ENCODE measurements at places on chromosomes 6 and 20.
A peak's percentile ranks its signal among the peaks of the same experiment; 100 is the strongest.

DNA sequence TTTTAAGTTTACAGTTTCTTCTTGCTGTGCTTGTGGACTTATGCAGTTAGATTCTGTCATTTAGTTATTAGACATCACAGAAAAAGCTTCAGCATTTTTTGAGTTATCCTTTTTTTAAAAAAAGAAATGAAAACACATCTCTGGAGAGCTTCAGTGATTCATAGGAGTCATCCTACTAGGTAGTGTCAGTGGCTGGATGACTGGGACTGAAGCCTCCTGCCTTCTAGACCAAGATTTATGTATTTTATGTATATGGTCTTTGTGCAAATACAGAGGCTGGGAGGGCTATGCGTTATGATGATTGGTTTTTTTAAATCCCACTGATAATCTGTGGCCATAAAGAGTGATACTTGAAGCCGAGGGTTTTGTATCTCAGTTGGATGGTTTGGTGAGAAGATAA is 125.9 kb upstream of the JAG1 start:
- DNase-seq: no peak

DNA sequence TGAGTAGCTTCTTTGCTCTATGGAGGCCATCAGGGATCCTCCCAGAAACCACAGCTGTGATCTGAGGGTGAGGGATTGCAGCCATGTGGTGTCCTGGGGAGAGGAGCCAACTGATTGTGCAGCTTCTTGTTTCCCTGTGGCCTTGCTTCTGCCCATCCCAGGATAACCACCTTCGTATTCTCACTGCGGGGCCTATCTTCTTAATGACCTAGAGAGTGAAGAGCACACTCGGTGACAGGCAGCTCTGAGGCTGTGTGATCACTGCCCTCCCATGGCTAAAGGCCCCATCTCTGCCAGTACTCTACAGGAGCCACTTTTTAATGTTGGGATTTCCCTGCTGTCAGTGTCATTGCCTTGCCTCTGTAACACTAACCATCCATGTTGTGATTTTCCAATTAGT is 5.3 kb upstream of the RAET1L start:
- no peak for DNase-seq

DNA sequence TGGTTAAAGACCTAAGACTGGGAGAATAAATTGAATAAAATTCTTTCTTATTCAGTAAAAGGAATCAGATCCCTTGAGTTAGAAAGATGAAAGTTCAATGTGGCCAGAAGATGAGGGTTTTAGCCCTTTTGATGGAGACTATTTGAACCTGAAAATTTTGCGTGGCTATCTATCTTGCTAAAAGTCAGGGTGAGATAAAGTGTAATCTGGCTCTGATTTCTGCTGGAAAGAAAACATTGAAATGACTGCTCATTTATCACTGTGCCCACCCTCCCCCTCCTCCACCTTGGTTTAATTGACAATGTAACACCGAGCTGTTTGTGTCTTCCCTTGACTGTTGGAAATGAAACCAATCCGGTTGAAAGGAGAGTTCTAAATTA is 32.9 kb upstream of the TCF21 start:
- DNase-seq: no peak

DNA sequence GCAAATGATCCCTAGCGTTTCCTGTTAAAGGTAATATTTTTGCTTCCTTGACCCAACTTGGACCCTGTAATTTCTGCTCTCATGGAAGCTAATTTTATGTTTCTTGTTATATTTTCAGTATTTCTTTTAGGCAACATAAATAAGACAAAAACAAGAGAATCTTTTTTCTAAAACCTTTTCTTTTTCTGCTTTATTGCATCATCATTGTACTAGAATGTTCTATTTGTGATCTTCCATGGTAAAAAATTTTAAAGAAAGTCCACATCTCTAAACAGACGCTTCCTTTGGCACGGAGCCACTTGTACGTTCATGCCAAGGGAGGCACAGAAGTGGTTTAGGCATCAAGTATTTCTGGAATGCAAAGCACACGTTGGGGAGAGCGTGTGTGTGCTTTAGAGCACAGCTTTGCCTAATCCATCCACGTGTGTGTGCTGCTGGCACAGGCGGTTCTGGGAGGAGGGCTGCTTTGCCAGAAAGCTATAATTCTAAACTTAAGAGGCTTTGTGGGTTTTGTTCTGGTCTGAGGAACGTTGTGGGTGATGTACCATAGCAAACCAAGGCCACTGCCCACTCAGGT is 98.3 kb downstream of the SASH1 start:
- no peak for DNase-seq

- no peak for DNase-seq
Measured at GRCh38 chr20:34626992-34627391, 49.9 kb downstream of the PIGU start.

DNA sequence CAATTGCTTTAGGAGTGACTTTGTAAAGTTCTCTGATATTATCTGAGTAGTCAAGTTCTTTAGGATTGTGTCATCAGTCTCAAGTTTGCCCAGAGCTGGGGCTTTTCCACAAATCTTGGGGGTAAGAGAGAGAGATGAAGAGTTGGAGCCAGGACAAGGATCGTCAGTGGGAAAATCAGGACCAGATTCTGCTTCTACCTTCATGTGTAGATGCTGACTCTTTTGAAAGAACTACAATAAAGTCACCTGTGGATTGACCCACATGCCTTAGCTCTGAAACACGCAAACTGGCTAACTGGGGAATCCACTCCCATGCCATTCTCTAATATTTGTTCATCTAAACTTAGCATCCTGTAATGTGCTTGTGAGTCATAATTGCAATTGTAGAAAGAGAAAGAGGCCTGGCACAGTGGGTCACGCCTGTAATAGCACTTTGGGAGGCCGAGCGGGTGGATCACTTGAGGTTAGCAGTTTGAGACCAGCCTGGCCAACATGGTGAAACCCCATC is 15.6 kb upstream of the BICRAL start:
- DNase-seq: no peak

- DNase-seq: peak; percentile 92
Measured at GRCh38 chr6:26532699-26533531, 5.3 kb upstream of the HMGN4 start.

GRCh38 chr6:168778201-168778600 is 337.2 kb downstream of the SMOC2 start:
- DNase-seq: no peak

DNA sequence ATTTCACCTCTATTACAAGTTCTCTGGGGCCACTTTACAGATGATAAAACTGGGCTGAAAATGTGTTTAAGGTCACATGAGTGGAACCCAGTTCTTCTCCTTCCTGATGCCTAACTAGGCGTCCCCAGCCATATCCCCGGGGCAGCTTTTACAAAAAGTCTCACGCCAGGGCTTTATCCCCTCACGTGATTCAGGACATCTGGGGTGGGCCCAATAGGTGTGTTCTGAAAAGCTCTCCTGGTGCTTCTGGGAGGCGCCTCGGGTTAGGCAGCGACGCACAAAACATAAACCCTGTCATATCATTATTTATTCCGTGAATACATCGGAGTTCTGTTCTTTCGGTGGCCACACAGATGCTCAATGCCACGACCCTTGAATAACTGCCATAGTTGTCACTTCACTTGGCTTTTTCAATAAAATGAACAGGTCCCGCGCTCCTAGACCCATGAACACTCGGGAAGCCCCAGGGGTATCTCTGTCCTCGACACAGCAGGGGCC is 32.1 kb downstream of the SF3B5 start:
- DNase-seq: no peak

DNA sequence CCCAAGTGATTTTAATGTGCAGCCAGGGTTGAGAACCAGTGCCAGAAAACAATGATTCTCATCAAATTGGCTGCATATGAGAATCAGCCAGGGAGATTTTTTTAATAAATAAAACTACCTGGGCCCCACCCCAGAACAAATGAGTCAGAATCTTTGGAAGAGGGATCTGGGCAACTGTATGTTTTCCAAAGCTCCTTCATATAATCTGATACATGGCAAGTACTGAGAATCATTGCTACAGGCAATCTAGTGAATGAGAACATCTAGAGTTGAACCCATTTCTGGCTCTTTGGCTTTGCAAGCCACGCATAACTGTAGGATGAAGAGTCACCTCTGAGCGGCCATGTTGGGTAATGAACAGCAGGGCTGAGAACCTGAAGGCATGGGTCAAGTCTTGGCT is 26.1 kb upstream of the DSP start:
- DNase-seq: no peak

DNA sequence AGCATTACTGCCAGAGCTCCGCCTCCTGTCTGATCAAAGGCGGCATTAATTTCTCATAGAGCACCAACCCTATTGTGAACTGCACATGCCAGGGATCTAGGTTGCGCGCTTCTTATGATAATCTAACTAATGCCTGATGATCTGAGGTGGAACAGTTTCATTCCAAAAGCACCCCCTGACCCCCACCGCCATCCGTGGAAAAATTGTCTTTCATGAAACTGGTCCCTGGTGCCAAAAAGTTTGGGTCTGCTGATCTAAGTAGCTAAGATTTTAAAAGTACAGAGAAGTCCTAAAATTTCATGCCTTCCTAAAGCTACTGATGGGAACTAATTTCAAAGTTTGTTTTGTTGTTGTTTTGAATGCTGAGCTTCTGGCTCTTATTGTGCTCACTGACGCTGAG is 281.6 kb downstream of the PRL start:
- no peak for DNase-seq

- DNase-seq: no peak
Measured at GRCh38 chr6:111794727-111795452, 78.4 kb downstream of the FYN start.

GRCh38 chr20:47782920-47783552 is 2.2 kb downstream of the SULF2 start:
- no peak for DNase-seq

DNA sequence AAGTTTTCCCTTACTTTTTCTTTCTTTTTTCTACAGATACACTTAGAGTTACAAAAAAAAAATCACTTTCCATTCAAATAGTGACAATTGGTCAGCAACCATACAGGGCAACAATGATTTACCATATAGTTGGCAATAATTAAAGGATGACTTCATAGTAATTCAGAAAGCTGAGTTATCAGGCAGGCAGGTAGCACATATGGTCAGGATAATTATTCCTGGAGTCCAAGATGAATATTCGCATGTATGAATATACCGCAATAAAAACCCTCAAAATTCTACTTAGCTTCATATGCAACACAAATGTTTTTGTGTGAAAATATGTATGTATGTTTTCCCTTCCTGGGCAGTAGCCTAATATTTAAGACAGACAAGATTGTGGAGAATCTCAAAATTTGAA is 34.5 kb downstream of the COL19A1 start:
- DNase-seq: no peak

DNA sequence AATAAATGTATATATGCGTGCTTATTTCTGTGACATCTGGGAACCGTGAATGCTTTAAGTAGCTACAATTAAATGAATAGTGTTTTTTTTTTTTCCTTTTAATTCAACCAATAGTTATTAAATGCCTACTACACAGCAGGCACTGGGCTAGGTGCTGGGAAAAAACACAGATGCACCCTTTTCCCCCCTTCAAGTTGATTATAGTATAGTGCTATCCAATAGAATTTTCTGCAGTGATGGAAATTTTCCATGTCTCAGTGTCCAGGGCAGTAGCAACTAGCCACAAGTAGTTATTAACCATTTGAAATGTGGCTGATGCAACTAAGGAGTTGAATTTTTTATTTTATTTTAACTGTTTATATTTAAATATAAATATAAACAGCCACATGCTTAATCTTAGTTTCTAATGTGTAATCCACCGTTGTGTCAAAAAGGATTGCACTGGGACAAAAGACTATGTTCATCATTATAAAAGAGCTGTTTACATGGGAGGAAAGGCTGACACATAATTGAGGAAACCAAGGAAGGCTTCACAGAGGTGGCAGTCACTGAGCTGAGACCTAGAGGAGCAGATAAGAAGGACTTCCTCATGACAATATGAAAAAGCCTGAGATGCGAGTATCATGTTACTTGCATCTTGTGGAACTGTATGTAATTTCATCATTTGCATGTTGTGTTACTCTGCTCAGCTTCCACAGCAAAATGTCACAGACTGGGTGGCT is 261.2 kb upstream of the PLCB4 start:
- no peak for DNase-seq

GRCh38 chr20:34541264-34541901 is 17.1 kb upstream of the MAP1LC3A start:
- no peak for DNase-seq

DNA sequence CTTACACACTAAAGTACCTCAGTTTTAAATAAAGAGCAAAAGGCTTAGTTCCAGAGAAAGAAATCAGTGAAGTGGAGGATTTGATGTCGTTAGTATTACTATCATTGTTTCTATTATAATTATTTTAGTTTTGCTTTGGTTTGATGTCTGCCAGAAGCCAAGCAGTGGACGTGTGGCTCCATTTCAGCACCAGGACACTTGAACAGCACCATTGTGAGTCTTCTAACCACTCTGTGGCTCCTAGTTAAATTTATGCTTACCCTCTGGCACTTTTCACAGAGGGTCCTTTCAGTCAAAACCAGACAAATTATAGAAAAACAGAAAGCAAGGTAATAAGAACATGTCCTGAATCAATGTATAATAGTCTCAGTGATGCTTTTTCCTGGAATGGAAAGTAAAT is 3.4 kb downstream of the COL9A1 start:
- no peak for DNase-seq

DNA sequence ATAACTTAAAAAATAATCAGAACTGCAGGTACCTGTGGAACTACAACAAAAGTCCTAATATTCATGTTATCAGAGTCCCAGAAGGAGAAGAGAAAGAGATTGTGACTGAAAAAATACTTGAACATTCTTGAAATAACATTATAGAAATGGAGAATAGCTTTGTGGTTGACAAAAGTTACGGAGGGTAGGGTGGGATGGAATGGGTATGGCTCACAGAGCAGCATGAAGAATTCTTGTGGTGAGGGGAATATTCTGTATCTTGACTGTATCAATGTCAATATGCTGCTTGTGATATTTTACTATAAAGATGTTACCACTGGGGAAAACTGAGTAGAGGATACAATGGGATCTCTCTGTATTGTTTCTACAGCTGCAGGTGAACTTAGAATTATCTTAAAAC is 122.5 kb downstream of the DST start:
- no peak for DNase-seq

- no peak for DNase-seq
Measured at GRCh38 chr6:169968541-169969270, 217.3 kb downstream of the ERMARD start.

DNA sequence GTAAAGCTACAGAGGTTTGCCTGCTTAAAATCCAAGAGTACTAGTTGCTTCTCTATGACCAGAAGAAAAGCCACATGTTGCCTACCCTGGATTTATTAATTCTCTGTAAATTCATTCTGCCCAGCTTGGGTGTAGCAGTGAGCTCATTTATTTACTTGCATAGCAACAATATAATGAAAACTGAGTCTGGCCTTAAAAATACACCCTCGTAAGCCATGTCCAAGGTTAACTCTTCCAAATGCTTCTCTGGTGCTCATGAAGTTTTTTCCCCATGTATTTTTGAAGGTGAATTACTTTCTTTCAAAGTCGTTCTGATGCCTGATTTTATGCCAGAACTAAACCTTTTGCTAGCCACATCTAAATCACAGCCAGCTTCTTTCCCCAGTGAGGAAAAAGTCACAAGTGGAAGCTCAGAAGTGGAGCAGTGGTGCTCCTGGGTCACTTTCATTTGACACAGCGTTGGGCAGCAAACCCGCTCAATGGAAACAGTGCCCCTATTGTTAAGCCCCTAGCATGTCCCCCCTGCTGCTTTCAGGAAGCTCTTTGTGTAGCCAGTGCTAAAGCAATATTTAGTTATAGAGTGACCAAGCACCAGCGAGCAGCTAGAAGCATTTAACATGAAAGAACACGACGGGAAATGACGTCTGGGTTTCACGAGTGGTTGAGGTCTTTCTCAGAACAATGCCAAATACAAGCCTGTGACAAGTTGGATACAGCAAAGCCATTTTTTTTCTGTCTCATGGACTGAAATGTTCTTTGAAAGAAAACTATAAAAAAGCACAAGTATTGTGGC is 29.8 kb downstream of the NEDD9 start:
- no peak for DNase-seq
